ENCODE measurements at places on chromosomes 12 and 14. TPM values are rescaled to one million over a fixed set of nuclear protein-coding genes. Genes with fewer than 3 reads are reported as not detected.

CAPZA3 gene
- total RNA-seq, result not detected

RGS6 gene
- 12.1 TPM for total RNA-seq

LMNTD1 gene
- total RNA-seq, result not detected

TEX52 gene
- total RNA-seq, result not detected

LLPH gene
- 7.0 TPM for total RNA-seq

RABGGTA gene
- total RNA-seq, result 21.3 TPM

RARG gene
- 15.0 TPM for total RNA-seq

ST8SIA1 gene
- 5.0 TPM for total RNA-seq

TMEM179 gene
- total RNA-seq, result 2.2 TPM

OR4E2 gene
- total RNA-seq, result not detected

KLHDC2 gene
- 80.3 TPM for total RNA-seq

ZNF891 gene
- 1.1 TPM for total RNA-seq

OAS3 gene
- total RNA-seq, result 5.8 TPM

RASSF3 gene
- total RNA-seq, result 88.4 TPM

RPS26 gene
- total RNA-seq, result 134 TPM

SERPINA5 gene
- total RNA-seq, result 3.3 TPM

MGAT2 gene
- total RNA-seq, result 15.4 TPM

OASL gene
- total RNA-seq, result 0.70 TPM

All from right atrium auricular region (tissue), 2 donors.